ENCODE measurements at places on chromosomes 5 and 9.

DNA sequence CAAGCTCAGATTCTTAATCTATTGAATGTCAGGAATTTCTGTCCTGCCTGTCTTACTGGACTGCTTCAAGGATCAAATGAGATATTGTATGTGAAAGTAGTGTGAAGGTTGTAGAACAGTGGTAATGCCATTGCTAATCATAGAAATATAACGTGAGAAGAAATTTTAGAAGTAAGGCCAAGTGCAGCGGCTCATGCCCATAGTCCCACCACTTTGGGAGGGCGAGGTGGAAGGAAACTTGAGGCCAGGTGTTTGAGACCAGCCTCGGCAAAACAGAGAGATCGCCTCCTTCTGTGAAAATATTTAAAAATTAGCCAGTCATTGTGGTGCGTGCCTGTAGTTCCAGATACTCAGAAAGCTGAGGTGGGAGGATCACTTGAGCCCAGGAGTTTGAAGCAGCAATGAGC lies 5.1 kb upstream of the HSPA5 start:
- DNase-seq = no peak

DNA sequence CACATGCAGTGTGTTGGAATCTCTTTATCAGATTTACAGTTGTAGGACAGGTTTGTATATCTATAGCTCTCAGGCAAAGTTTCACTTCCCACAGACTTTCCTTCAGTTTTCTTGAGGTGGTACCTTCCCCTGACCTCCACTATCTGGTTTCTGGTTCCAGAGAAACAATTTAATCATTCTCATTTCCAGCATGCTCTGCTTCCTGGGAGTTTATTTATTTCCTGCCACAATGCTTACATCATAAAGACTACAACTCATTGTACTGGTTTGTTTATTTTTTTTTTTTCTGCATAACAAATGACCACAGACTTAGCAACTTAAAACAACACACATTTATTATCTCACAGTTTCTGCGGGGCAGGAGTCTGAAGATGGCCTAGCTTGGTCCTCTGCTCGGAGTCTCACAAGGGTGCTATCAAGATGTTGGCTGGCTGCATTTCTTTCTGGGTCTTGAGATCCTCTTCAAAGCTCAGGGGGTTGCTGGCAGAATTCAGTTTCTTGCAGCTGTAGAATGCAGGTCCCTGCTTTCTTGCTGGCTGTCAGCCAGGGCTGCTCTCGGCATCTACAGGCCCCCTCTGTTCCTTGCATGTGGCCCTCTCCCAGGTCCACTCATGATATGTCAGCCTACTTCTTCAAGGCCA lies 247.7 kb downstream of the ENC1 start:
- no peak for DNase-seq

- no peak for DNase-seq
Measured at GRCh38 chr9:16345902-16346301, 524.6 kb downstream of the BNC2 start.

DNA sequence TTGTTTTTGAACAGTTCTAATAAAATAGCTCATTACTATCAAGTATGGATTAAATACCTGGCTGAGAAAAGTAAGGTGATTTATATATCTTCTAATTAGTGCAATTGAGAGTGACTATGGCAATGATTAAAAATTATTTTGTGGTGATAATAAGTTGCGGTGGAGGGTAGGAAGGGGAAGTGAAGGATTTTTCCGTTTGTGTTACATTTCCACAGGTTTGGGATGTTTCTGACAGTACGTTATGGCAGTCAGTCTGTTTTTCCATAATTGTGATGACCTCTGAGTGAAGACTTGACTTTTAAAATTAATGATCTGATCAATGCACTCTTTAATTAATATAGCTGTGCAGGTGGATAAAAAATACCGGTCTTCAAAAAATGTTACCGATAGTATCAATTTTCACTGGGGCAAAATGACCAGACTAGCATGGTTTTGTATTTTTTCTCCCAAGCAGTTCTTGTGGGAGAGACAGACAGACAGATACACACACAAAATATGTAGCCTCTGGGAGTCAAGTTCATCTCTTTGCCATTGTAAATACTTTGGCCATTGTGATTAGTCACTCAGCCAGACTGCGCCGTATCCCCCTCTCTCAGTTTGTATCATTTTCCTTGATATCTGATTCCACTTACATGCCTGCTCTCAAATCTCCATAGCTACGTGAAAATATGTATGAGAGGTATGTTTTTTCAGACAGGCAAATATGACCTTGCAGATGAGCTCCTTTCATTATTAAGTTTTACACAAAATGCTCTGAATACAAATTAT lies 60.2 kb downstream of the ARHGAP26 start:
- DNase-seq = no peak

- no peak for DNase-seq
Measured at GRCh38 chr9:89999534-90000370, 394.9 kb downstream of the GADD45G start.

DNA sequence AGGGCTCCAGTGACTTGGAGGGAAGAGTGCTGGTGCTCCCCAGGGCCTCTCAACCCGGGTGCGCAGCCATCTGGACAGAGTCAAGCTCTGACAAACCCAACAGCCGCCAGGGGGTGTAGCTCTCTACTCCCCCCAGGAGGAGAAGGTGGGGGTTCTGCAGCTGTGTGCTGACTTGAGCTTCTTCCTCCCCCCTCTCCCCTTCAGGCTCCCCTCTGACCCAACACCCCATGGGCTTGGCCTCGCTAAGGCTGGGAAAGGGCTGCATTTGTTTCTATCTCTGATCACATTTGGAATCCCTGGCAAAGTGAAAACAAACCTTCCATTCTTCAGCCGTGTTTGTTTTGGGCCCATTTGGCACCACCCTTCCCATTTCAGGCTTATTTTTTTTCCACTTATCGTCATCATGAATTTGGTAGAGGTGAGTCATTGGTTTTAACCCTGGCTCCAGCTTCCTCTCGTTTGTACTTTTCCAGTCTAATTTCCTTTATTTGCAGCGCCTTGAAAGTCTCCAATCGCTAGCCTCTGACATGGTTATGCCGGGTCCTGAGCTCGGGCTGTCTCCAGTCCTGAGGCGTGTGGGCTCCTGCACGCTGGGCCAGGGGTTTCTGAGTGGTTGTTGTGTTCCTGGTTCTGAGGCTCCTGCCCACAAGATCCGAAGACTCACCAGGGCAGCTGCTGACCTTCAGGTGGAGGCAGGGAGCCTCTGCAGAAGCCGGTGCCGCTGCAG lies 36.1 kb downstream of the DAP start:
- DNase-seq = peak; percentile 78

DNA sequence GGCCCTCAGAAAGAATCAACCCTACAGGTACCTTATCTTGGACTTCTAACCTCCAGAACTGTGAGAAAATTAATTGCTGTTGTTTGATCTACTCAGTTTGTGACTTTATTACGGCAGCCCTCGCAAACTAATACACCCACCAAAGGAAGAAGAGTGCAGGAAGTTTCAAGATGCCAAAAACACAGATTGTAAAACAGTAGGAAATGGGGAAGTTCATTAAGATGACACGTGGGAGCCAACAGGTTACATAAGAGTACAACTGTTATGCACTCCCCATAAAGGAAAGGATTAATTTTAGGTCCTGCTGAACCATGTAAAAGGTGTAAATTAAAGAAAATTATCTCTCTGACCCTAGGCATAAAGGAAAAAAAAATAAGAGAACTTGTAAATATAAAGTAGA lies 294.3 kb downstream of the EPB41L4A start:
- no peak for DNase-seq

- no peak for DNase-seq
Measured at GRCh38 chr5:170169996-170170395, 62.8 kb upstream of the C5orf58 start.

GRCh38 chr9:108057421-108058134 lies 568.0 kb upstream of the KLF4 start:
- no peak for DNase-seq

GRCh38 chr5:151628112-151628823 lies 37.1 kb upstream of the FAT2 start:
- no peak for DNase-seq

GRCh38 chr5:95620030-95620869 lies at the start of gene GPR150:
Gene GPR150, plus strand, starts transcription at chr5:95620087. Its CDS starts 189 bp downstream, at chr5:95620276.
- no peak for DNase-seq

DNA sequence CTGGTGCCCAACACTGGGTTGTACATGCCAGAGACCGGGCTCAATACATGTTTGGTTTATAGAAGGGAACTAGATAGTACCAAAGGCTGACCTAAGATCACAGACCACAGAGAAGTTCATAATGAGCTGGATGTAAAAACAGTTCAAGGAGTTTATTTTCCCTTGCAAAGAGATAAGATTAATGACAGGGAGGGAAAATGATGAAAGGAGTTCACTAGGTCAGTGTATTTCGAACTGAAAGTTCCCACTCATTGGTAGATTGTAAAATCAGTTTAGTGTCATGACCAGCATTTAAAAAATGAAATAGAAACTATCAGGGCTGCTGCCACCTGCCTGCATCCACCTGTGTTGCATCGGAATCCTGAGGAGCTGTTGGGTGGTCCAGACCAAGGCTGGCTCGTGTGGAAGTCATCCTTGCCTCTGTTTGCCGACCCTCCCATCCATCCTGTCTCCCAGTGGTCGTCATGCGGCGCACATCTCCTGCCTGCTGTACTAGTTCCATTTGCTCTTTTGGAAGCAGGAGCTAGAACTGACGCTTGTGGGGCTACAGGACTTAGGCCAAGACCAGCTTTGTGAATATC lies 21.1 kb downstream of the TBC1D2 start:
- no peak for DNase-seq

GRCh38 chr5:56686337-56687195 lies 128.8 kb upstream of the MAP3K1 start:
- no peak for DNase-seq

- DNase-seq = no peak
Measured at GRCh38 chr5:159763562-159763961, 152.7 kb upstream of the ADRA1B start.

GRCh38 chr5:141657937-141658545 lies 6.8 kb upstream of the FCHSD1 start:
- DNase-seq = no peak

DNA sequence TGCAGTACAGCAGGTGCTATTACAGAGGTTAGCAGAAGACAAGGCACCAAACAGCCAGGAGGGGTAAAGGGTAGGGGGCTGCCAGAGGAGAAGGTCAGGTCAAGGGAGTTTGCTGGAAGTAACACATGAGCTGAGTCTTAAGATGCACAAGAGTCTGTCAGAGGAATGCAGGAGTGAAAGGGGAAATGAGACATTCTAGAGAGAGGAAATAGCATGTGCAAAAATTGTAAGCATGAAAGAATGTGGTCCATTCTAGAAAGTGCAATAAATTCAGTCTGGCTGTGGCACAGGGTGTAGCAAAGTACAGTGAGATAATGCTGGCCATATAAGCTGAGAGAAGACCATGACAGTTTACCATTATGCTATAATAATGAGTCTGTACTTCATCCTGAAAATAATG lies 6.6 kb downstream of the GOLGA1 start:
- DNase-seq = peak; percentile 41

GRCh38 chr5:118451697-118452247 lies 536.6 kb downstream of the DTWD2 start:
- DNase-seq = no peak

DNA sequence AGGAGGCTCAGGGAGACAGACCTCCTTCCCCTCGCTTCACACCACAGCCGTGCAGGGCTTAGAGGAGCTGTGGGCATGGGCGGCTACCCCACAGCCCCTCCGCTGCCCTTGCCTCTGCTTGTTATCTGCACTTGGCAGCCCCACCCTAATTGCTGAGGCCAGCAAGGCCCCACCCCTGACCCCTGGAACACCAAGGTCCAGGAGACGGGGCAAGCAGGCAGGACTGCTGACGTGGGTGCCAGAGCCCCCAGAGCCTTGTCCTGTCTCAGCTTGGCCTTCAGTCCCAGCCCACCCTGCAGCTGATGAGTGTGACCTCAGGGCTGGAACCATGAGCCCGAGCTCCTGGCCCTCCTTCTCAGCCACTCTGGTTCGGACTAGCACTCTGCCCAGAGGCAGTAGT lies 29.1 kb upstream of the NEURL1B start:
- no peak for DNase-seq

GRCh38 chr5:82312373-82312856 lies 34.3 kb upstream of the RPS23 start:
- peak; percentile 15 for DNase-seq
